Right renal pelvis (tissue), 4 donors: ENCODE measurements at places on chromosomes 6 and 20. TPM values are rescaled to one million over a fixed set of nuclear protein-coding genes. Genes with fewer than 3 reads are reported as not detected.

Gene SUMO4
- polyA plus RNA-seq: 1.0 TPM

GRCh38 chr20:49140834-49141233 is 47.3 kb downstream of the STAU1 start:
- DNase-seq: no peak

GRCh38 chr6:143513410-143513809 is 1.9 kb upstream of the FUCA2 start:
- DNase-seq: no peak

DNA sequence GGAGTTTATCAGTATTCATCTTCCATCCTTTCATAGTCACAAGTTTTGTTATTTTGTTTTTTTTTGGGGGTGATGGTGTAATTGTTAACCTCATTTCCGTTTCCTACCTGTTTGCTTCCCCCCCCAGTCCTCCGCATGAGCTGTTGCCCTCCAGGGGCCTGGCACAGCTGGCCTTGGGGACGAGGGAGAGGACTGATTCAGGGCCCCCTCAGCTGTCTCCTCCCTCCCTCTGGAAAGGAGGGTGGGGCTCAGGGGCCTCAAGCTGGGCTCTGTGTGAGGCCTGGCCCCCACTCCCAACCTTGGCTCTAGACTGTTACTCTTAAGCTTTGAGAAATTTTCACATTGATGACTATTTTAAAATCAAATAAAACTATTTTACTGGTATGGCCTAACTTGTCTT is 4.0 kb downstream of the LRRC73 start:
- no peak for DNase-seq
